NCI-H1417 (cell line): ENCODE measurements at places on chromosomes 1 and 21.

DNA sequence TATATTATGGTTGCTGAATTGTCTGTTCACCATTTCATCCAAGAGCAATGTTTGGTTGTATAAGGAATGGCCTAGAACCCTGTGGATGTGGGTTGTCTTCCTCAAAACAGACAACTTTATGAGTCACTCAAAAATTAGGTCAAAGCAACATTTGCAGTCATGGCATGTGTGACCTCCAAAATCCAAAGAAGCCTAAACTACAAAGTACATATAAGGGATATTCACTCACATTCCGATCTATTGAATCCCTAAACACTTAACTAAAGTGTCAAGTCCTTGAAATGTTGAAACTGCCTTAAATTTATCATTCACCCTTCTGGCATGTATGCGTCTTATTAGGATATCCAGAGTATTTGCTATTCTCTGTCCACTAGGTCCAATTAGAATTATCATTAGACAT, 491.5 kb downstream of the NUF2 start:
- DNase-seq: no peak

DNA sequence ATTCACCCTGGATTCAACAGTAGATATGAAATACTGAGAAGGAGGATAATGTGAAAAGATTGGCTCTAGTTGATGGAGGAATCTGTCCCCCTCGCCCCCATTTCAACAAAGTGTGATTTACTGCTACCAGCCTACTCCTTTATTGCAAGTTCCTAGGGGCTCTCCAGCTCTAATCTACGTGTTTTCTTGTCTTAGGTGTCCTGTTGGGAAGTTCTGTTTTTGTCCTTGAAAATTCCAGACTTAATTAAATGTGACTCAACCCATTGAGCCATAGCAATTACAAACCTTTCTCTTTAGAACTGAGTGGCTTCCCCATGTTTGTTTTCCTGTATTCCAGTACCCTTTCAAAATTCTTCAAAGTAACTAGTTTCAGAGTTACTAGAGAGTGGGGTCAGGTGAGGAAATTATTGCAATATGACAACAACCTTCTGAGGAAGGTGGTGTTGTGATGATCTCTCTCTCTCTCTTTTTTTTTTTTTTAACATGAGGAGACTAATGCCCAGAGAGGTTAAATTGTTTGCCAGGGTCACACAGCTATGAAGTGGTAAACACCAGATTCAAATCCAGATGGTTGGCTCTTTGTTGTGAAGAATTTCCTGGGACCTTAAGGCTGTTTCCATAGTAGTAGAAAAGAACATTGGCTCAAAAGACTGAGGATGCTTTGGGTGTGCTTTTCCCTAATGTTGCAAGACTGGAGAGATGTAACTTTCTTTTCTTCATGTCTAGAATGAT, 3.5 kb downstream of the RGL1 start:
- DNase-seq: no peak

DNA sequence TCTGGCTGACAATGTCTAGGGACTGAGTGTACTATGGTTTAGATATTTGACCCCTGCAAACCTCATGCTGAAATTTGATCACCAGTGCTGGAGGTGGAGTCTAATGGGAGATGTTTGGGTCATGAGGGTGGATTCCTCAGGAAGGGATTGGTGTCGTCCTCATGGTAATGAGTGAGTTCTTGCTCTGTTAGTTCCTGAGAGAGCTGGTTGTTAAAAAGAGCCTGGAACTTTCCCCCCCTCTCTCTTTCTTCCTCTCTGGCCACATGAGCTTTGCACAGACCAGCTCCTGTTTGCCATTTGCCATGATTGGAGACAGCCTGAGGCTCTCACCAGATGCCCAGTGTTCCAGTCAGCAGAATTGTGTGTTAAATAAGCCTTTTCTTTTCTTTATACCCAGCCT, 36.6 kb upstream of the CNIH3 start:
- DNase-seq: no peak

GRCh38 chr1:162056043-162056442, 13.4 kb upstream of the NOS1AP start:
- DNase-seq: peak; percentile 87

DNA sequence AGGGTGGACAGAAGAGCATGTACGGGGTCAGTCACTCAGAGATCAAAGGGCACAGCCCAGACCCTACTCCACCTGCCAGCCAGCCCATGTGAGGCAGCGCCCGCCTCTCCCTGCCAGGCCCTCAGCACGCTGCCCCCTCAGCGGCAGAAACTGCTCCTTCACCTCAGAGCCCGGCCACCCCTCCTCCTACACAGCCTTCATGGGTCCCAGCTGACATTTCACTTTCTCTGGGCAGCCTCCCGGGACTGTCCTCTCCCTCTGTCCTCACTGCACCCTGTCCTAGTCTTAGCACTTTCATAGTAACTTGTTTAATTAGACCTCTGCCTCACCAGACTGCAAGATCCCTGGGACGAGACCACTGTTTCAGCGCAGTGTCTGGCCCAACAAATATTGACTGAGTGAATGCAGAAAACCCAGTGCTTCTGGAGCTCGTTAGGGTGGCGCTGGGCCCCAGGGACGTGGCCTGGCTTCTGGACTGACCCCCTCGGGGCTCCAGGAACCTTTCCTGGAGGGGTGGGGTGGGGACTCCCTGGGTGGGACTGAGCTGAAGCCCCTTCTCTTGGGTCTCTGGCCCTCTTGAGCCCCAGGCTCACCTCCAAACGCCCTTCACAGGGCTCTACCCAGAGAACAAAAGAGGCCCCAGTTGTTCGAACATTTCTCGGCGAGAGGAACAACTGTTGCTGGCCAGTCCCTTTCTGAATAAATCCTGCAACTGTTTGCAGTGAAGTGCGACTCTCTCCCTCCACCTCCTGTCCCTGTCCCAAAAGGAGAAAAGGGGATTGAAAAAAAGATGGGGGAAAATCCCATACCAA, 114.9 kb downstream of the CASZ1 start:
- no peak for DNase-seq

- no peak for DNase-seq
These were observed 69.4 kb downstream of the ALG14 start for GRCh38 chr1:95003433-95003738.

DNA sequence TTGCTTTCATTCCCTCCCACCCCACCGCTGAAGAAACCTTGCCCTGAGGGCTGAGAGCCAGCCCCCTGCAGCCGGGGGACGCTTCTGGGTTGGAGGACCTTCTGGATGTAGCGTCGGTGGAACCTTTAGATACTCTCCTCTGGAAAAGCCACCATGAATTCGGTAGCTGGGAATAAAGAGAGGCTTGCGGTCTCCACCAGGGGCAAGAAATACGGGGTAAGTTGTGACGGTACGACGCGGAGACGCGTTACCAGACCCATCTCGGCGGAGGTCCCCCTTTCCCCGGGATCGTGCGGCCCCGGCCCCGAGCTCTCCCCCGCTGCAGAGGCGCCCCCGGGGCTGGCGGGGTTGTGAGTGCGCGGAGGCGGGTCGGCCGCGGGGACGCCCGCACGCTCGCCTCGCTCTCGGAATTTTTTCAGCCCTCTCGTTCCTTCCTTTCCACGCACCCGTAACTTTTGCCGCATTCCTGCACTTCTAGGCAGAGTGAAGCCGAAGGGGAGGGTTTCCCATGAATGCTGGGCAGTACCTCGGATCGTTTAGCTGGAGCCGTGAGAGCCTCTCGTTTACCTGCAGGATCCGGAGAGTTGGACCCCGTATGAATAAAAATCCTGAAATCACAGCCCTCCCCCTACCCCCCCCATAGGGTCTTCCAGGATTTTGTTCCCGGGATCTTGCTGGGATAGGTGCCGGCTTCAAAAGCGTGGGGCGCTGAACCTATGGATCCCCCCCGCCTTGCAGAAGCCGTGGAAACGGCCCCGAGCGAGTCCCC, 671 bp downstream of the KIF26B start:
- peak; percentile 70 for DNase-seq

- no peak for DNase-seq
These were observed 18.7 kb upstream of the F5 start for GRCh38 chr1:169604781-169605560.

DNA sequence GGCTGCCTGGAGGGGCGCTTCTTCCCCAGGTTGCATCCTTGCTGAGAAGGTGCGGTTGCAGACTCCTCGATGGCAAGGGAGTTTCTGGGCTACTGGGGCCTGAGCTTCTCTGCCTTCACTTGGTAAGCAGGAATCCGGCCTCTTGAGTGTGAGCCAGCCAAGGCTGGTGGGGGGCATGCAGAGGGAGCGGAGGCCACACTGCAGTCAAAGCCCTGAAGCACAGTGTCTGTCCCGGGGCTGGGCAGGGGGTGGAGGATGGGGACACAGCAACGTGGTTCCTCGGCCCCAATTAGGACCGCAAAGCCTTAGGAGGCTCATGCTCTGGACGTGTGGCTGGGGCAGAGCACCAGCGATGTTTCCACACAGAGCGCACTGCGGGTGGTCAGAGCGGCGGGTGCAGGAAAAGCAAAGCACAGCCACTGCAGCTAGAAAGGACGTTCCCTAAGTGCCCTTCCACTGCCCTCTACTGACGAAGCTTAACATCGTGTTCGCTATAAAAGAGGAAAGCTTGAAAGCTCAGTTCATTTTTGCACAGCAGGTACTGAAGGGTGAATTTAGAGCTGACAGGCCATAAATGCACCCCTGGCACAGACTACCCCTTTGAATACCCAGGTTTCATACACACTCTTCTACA, 60.7 kb upstream of the COG2 start:
- DNase-seq: peak; percentile 4

DNA sequence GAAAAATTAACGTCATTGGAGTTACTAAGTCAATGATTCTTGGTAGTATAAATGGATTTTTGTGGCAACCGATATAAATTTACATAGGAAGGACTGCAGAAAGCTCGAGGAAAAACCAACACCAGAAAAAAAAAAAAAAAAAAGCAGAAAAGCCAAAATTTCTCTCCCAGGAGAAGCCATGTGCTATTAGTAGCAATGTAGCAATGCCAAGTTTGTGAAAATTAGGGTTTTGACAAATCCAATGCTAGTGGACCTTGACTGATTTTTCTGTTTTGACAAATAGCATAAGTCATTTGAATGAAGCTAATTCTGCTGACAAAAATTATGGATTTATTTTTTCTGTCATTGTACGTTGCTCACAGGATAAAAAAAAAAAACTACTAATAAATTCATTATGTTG, 1561.9 kb downstream of the MRPL39 start:
- DNase-seq: no peak

- DNase-seq: no peak
These were observed 761.7 kb downstream of the ADGRL2 start for GRCh38 chr1:82562448-82562847.

DNA sequence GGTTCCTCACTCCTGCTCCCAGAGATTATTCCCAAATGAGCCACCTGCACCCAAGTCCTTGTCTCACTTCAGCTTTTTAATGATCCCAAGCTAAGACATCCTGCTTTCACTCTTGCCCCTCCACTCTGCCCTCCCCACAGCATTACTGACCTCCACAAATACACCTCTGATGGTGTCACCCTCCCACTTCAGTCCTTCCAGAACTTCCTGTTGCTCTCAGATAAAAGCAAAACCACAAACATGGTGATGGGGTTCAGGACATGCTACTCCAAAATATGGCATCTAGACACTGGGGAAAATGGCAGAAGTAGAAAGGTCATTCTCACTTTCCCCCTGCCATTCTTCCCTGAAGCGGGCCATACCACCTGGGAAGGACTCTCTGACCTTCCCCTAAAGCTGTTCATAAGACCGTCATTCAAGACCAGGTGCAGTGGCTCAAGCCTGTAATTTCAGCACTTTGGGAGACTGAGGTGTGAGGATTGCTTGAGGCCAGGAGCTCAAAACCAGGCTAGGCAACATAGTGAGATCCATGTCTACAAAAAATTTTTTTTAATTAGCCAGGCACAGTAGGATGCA, 65.8 kb upstream of the KLHDC7A start:
- no peak for DNase-seq

DNA sequence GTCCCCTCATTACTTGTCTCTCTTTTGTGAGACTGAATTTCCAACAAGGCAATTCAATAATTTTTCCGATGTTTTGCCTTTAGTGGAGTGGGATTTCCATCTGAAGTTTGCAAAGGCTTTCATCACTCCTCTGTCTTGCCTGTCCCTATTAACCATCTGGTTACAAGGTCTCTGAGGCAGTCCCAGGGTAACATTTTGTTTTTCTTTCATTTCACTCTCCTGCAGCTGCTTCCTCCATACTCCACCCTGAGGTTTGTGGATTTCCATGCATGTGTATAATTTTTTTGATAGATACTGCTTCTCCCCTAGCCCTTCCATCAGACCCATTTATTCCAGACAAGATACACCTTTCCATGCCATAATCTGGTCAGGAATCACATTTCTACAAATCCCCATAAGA, 366.8 kb downstream of the PTBP2 start:
- DNase-seq: no peak

GRCh38 chr1:5221451-5221850, 567.0 kb downstream of the AJAP1 start:
- no peak for DNase-seq

GRCh38 chr21:43916691-43917514, 51.9 kb downstream of the AGPAT3 start:
- DNase-seq: no peak

DNA sequence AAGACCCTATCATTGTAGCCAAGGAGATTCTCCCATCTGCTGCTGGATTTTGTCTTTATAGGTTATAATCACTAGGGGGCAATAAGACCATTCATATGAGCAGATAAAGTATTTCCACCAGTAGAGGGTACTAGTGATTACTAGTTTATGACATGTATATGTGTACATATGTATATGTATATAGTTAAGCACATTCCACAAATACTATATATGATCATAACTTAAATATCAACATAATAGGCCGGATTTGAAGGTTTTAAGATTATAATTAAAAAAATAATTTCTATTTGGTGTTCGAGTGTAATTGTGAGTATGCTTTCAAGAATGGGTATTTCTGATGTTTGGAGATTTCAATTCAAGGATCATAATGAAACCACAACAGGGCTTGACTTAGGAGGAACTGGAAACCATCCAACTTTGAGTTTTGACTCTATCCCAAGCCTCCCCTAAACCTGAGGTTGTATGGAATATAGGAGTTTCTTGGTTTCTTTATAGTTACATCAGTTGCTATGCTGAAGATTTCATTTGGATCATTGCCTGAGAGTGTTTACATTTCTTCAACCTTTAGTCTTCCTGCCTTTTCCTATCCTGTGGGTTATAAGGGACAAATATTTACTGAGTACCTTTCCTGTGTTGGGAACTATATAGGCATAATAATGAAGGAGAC, 16.9 kb downstream of the TCEANC2 start:
- peak; percentile 49 for DNase-seq

- DNase-seq: no peak
These were observed 1.3 kb upstream of the CHI3L1 start for GRCh38 chr1:203187689-203188264.

- DNase-seq: no peak
These were observed 81.9 kb downstream of the GALNT2 start for GRCh38 chr1:230148768-230149469.

GRCh38 chr21:20108016-20108415, 890.2 kb upstream of the NCAM2 start:
- no peak for DNase-seq
